ENCODE measurements at places on chromosomes 1 and 21.

DNA sequence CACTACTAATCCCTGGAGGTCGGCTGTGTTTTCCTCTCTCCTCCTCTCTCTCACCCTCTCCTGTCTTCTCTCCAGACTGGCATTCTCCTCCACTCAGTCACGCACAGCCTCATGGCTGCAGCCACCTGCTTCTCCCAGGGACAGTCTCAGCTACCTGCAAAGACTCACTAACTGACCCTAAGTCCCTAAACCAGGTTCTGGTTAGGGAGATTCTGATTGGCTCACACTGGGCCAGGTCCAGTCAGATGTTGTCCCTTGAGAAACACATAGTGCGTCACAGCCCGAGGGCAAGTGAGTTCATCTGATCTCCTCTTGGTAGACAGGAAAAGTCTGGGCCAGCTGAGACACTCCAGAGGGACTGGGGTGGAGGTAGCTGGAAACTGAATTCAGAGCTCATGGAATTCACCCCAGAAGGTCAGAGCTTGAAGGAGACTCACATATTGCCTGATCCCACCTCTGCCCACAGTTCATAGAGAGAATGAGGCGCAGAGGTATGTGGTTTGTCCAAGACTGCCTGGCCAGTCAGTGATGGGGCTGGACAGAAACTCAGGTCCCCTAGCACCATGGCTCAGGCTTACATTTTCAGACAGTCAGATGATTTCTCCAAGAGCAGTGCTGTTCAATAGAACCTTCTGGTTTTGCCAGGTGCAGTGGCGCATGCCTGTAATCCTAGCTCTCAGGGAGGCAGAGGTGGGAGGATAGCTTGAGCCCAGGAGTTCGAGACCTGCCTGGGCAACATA, 40.4 kb upstream of the RPL11 start:
- DNase-seq = no peak

GRCh38 chr1:36365381-36365780, 20.3 kb downstream of the STK40 start:
- no peak for DNase-seq

DNA sequence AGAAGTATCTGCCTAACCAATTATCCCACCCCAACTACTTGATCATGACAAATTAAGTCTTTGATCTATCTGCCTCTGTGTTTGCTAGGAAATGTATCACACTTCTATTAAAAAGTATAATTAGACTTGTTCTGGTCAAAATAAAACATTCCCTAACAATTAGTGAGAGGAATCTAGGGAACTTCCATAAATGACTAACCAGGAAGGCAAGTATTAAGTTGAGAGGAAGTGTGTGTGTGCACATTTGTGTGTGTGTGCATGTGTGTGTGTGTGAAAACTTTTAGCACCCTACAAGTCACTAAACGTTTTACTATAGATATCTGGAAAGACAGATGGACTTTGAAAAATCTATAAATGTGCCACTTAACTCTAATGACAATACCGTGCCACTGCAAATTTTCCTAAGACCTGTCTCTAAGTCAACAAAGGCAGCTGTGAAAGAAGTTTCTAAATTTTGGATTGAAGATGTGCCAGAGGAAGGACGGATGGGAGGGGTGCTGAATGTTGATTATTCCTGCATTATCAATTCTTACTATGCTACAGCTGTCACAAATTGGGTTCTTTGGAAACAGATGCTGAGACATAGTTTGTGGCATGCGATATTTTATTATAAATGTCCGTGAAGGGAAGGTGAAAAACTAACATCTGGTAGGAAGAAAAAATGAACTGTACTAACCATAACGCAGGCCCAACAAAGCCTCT, 567.1 kb downstream of the PTPRC start:
- DNase-seq = no peak

- no peak for DNase-seq
These were observed 27.9 kb downstream of the OVAAL start for GRCh38 chr1:180586671-180587155.

- no peak for DNase-seq
These were observed at the start of gene SYPL2 for GRCh38 chr1:109466452-109467300. Gene SYPL2, plus strand, starts transcription at chr1:109466546. Its CDS starts 298 bp downstream, at chr1:109466844.

DNA sequence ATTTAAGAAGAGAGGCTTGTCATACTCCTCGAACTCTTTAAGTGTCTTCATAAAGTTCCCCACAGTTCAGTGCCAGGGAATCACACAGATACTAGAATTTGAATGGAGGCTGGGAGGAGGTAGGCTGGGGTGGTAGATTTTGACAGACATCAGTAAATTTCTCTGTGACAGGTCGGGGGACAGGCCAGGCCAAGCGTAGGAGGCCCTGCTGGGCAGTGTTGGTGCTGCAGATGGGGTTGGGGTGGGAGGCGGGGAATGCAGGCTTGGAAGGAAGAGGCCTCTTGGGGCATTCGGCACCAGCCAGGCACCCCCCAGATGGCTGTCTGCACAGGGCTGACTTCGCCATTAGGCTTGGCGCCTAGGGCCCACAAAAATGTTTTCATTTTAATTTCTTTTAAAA, 84.0 kb downstream of the MAN1C1 start:
- no peak for DNase-seq

- DNase-seq = no peak
These were observed 7.9 kb upstream of the MRPS15 start for GRCh38 chr1:36471830-36472641.

DNA sequence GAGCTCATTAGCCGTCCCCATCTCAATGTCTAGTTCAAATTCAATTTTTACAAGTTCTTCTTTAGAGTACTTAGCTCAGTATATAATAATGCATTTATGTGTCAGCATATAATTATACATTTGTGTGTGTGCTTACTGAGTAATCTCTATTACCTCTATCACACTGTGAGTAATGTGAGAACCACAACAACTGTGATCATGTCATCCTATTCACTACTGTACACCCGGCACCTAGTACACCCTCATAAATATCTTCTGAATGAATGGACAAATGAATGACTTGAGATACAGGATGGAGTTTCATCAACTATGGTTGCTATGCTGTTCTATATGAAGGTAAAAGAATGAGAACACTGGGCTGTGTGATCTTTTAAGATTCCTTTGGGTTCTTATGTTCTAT, 124.0 kb downstream of the GPATCH2 start:
- no peak for DNase-seq

DNA sequence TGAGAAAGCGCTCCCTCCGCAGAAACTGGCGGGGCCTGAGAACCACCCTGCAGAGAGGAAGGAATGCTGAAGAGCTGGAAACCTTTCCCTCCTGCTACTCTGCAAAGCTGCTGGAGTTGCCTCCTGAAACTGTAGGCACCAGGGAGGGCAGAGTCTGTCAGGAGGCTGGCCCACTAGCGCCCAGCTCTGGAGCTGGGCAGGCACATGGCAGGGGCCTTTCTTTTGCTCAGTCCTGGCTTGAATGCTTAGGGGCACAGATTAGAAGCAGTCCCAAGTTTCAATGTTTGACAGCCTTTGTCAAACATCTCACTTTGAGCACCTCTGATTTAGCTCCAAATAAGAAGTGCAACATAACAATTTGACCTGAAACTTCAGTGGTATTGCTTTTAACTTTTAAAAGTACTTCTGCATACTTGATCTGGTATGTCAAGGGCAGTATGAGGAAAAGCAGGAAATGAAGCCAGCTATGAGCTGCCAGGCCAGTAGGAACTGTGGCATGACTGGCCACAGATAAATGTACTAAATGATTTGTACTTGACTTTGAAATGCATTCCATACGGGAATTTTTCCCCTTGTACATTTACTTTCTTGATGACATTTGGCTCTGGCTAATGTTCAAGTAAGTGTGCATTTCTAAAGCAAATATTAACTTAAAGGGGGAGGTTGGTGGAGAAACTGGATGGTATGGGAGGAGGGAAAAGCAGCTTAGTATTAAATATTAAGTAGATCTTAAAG, 7.2 kb downstream of the C1orf116 start:
- no peak for DNase-seq

- DNase-seq = no peak
These were observed 23.5 kb downstream of the RAP1A start for GRCh38 chr1:111643097-111643496.

DNA sequence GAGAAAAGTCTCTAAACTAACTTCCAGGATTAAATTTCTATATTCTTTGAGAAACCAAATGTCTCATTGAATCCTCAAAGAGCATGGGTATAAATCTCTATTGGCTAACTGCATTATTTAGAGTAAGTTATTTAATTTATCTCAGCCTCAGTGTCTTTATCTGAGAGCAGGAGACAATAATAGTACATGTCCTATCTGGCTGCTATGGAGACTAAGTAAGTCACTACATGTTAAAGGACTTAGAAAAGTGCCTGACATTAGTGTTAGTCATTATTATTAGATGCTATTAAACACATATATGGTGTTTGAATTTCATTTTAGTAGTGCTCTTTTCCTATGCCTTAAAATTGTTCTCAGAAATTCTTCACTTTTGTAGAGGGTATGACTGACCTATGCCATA, 505.2 kb downstream of the NEGR1 start:
- no peak for DNase-seq

GRCh38 chr1:79151006-79151796, 144.7 kb upstream of the ADGRL4 start:
- no peak for DNase-seq

DNA sequence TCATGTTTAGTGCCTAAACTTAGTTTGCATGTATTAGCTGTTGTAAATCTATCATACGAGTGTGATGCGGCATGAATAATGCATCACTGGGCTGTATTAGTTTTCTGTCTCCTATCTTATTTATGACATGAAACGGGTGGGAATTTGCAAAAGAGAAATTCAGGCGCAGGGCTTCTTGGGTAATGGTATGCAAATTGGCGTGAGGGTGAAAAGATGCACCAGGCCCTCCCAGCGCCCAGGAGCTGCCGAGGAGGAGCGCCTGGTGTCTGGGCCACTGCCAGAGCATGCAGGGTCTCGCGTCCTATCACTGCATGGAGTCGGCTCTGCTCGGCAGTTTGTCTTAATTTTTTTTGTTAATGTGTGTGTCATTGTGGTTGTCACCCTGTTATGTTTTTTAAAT, 82.9 kb upstream of the ACTL8 start:
- no peak for DNase-seq

- DNase-seq = no peak
These were observed 77.1 kb upstream of the IPO9 start for GRCh38 chr1:201751872-201752271.

DNA sequence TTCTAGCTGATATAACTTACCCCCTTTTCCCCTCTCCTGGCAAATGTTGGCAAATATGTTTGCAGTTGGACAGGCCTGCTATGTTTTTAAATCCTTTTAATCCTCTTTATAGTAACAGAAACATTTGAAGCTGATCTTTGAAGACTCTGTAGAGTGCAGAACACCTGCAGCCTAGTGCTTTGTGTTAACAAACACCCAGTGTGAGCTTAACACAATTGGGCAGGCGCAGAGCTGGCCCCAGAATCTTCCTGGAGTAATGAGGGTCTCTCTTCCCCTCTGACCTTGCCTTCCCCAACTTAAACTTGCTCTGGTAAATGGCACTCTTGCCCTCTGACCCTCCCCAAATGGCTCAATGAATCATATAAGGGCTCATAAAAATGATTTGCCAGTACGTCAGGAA, 247.9 kb upstream of the LYPLAL1 start:
- no peak for DNase-seq

Data from germinal center (tissue), 1 donor.